ENCODE measurements at places on chromosomes 11 and 22.

DNA sequence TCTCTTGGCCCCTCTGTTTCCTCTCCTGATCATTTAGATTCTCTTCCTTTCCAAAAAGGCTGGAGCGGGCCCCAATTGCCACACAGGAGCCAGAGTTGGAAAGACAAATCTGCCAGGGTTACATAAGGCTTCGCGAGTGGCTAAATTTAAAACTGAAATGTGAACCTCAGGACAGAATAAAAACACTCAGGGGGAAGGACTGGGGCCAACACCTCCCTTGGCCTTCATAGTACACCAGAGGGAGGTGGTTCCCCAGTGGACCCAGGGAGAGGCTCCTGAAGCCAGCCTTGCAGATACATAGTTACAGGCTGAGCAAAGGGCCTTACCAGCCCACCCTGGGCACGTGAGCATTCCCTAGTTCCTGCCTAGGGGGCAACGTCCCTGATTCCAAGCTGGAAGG, 150.1 kb downstream of the MN1 start:
- no peak for DNase-seq

GRCh38 chr11:12318791-12319438, 58.5 kb upstream of the PARVA start:
- DNase-seq = no peak

DNA sequence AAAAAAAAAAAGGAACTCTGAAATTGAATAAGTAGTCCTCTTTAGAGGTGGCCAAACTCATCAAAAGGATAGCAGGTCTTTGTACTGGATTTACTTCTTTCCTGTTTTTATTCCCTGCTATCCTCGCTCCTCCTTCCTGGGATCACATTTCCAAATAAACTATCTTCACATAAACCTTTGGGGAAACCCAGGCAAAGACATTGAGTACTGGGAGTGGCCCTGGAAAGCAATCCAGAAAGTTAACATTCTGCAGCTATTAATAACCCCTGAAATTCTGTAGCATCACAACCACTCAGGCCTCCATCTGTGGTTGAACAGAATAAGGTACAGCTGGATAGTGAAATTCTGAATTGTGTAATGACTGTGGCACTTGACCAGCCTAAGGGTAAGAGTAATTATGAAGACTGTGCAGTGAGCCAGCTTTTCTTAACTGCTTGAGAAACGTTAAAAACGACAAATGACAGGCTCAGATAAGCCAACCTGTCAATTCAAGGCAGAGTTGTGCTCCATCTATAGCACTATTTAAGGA, 58.8 kb downstream of the ISX start:
- DNase-seq = no peak

- no peak for DNase-seq
Observed at GRCh38 chr22:26462051-26462450, 21.5 kb downstream of the HPS4 start.

GRCh38 chr22:35915477-35916013, 113.1 kb downstream of the RBFOX2 start:
- DNase-seq = no peak

GRCh38 chr11:36390963-36391471, 94.9 kb downstream of the PRR5L start:
- DNase-seq = no peak

DNA sequence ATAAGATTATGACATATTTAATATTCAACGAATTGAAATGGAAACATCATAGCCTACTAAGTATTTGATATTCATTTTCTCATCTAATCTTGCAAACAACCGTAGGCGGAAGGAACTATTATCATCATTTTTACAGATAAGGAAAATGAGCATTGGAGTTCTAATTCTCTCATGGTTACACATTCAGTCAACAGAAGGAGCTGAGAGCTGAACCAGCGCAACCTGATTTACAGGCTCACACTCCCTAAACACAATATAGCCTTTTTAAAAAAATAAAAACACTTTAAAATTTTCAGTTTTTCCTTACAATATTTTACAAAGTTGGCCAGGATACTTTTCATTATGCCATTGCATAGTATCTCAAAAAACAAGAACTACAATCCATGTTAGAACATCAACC, 74.8 kb downstream of the APOL5 start:
- no peak for DNase-seq

- DNase-seq = peak; percentile 25
Observed at GRCh38 chr22:24466716-24467328, 28.3 kb upstream of the UPB1 start.

GRCh38 chr11:84089072-84090057, 803.2 kb upstream of the CCDC90B start:
- DNase-seq = peak; percentile 23

DNA sequence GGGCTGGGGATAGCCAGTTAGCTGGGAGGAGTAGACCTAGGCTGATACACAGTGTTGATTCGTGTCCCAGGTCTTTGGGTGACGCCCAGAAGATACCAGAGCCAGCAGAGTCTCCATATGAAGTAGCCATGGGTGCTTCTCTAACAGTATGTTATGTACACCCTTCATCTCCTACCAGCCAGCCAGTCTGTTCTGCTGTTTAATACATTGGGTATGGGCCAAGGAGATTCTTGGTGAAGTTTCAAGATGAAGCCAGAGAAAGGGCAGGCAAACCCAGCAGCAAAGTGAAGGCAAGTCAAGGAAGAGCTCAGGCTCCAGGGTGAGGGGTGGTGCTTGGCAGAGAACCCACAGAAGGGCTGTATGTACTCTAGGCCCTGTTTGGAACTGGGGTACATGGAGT, 56.4 kb downstream of the PPFIBP2 start:
- no peak for DNase-seq

DNA sequence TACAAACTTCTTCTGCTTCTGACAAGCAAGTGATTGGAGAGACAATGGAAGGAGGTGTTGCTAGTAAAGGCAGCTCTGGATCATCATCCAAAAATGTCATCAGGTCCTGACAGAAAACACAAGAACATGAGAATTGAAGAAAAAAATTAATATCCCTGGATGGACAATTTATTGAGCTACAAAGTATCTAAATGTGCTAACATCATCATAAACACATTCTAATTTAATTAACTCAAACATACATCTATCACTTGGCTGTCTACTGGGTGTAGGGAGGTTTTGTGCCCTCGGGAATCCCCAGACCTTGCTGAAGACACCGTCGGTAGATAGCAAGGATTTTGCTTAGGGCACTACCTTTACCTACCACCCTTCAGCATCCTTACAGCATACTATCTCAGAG, 72.6 kb downstream of the ENTHD1 start:
- no peak for DNase-seq

DNA sequence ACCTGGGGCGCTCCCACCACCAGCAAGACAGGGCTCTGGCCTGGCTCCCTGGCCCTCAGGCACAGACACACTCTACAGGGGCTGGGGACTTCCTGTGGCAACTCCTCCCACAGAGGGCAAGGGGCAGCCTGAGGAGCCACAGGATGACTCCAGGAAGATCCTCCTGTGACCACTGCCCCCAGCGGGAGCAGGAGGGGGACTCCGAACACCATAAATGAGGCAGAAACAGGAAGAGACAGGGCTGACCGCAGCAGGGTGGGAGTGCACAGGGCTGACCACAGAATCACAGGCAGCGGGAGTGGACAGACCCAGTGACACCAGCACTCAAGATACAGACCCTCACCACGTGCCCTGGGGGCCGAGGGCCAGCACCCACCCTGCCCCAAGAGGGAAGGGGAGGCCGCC, 10.8 kb downstream of the ARAP1 start:
- DNase-seq = no peak

- DNase-seq = no peak
Observed at GRCh38 chr11:124950601-124951330, 3.2 kb upstream of the CCDC15 start.
